ENCODE measurements at places on chromosomes 1 and 21. TPM values are rescaled to one million over a fixed set of nuclear protein-coding genes. Genes with fewer than 3 reads are reported as not detected.

- no peak for DNase-seq
Measured at GRCh38 chr1:93471284-93471683, 23.4 kb downstream of the FNBP1L start.

- DNase-seq = no peak
Measured at GRCh38 chr1:202214089-202214843, 20.7 kb downstream of the LGR6 start.

GRCh38 chr1:210260096-210260495 lies 27.5 kb downstream of the SERTAD4 start:
- no peak for DNase-seq

DNA sequence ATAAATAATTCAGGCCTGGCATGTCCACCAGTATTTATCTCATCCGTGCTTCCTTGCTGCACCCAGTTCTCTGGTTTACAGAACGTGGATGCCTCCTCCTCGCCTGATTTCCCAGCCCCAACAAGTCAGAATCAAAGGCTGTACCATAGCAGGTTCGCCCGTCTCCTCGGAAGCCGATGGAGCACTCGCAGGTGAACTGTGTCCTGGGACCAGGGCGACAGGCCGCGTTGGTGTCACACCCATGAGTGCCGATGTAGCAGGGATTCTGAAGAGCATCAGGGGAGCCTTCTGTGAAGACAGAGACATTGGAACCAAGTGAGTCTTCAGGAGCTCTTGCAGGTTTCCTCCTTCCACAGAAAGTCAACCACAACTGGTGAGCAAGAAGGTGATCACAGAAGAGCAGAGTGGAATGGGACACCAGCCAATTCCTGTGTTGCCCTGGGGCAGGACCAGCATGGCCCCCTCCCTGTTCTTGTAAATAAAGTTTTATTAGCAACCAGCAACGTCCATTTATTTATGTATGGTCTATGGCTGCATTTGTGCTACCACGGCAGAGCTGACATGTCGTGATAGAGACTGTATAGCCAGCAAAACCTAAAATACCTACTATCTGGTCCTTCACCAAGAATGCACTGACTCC lies 40.8 kb downstream of the NID1 start:
- no peak for DNase-seq

DNA sequence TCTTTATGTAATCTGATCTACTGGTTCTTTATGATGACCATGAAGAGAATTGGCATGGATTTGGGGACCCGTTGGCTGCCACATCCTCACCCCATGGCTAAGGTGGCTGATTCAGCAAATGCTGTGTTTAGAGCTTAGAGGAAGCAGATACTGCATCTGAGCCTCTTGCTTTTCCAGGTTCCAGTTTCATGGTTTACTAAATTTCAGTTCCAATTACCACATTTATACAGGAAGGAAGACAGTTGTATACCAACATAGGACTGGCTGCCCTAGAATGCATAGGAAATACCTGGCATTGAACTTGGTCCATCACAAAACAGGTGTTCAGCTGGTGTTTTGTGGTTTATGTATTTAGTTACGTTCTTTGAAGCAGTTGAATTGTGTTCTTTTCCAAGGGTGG lies 107.1 kb downstream of the ST3GAL3 start:
- no peak for DNase-seq

DNA sequence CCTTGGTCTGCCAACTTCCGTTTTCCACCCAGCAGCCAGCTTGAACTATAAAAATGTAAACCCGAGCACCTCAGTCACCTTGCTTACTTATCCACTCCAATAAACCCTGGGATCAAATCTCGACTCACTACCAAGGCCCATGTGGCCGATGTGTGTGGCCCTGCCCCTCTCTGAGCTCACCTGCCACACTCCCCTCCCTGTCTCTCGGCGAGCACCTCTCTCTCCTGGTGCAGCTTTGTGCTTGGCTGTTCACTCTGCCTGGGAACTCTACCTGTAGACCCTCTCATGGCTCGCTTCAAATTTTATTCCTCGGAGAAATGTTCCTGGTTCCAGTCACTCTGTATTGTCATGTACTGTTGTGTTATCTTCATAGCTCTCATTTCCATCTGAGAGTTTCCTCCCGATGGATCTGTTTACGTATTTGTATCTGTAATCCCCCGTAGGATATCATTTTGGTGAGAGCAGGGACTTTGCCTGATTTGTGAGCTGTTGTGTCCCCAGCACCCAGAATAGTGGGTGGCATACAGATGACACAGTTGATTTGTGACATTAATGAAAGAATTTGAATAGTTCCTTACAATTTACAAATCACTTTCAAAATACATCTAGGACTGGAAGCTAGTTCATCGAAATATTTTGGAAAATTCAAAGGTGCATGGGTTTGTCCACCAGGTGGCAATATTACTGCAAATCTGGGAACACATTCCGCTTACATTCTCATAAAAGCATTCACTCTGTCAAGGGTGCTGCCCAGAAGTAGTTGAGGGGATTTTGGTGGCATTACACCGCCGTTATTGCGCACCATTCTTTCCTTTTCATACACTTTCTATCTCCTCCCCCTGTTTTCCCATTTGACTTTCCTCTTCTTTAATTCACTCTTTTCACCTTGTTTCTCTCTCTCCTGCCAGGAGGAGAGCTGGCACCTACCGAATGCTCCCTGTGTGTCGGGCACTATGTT lies 95.3 kb downstream of the ABCA4 start:
- peak; percentile 48 for DNase-seq

- DNase-seq = no peak
Measured at GRCh38 chr1:84025966-84026365, 27.0 kb upstream of the TTLL7 start.

DNA sequence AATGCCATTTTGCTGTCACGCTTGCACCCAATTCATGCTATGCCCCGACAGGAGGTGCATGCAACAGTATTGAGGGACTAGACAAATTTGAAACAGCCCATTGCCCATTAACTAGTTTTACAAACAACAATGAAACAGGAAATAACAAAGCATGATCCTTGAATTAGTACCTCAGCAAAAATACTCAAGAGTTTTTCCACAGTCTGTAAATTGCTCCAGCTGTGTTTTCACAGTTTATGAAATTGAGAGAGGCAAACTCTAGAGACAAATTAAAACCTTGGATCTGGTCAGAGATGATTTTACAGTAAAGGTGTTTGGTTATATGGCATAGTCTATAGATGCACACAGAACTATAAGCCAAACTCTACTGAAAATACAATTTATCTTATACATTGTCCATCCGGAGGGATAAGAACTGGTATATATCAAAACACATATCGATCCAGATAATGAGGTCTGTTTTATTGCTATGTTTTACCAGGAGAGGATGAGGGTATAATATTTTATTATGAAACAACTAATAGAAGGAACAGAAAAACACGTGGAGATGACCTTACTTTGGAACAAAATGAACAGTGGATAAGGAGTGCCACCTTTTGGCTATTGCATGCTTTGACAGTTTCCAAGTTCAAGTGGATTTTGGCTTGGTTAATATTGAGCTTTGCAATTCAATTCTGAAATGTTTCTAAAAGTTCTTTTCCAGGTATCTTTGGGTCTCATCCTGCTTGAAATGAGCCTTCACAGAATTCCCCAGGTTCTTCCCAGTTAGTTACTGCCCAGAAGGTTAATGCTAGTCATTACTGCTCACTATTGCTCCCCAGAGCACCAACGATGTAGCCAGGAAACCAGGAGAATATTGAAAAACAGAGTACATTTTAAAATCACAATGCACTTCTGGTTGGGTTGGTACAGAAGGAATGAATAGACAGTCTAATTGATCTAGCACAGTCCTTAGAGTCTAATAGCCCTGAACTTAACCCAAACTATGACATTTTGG lies 45.7 kb downstream of the ZC3H11B start:
- peak; percentile 4 for DNase-seq

GRCh38 chr1:101723415-101723814 lies 273.3 kb downstream of the OLFM3 start:
- DNase-seq = no peak

- DNase-seq = no peak
Measured at GRCh38 chr1:176849281-176849680, 315.2 kb downstream of the ASTN1 start.

GRCh38 chr1:179151908-179152682 lies 70.2 kb downstream of the TOR3A start:
- DNase-seq = peak; percentile 38

Gene RNF223
- total RNA-seq = not detected

Gene F13B
- not detected for total RNA-seq

Gene TCEA3
- total RNA-seq = not detected
